Progenitor cell of endocrine pancreas (in vitro differentiated cells): ENCODE measurements at places on chromosomes 16 and 17.

GRCh38 chr17:3574231-3574630, 16.6 kb upstream of the TRPV3 start:
- DNase-seq: no peak

GRCh38 chr17:64412944-64413381, 22.3 kb upstream of the PECAM1 start:
- DNase-seq: no peak

- no peak for DNase-seq
Measured at GRCh38 chr17:31462261-31462660, 70.8 kb downstream of the RAB11FIP4 start.

DNA sequence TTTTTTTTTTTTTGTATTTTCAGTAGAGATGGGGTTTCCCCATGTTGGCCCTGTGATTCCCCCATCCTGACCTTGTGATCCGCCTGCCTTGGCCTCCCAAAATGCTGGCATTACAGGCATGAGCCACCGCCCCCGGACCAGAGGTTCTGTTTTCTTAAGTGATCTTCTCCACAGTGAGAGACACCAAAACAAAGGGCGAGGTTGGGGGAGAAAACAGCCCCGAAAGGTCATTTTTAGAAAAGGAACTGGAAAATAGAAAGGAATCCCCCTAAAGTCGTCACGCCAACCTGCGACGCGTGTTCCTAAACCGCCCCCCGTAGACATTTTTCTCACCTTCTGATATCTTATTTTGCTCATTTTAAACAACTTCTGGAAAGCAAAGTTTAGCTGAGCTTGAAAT, 6.1 kb upstream of the AXIN2 start:
- no peak for DNase-seq

- no peak for DNase-seq
Measured at GRCh38 chr16:46859719-46860152, 24.4 kb upstream of the GPT2 start.

GRCh38 chr17:47265983-47266541, 12.4 kb downstream of the ITGB3 start:
- DNase-seq: no peak

GRCh38 chr17:57257895-57258851, 1.9 kb downstream of the MSI2 start:
- no peak for DNase-seq

- peak; percentile 78 for DNase-seq
Measured at GRCh38 chr17:1186923-1187771, 7.4 kb upstream of the ABR start.

DNA sequence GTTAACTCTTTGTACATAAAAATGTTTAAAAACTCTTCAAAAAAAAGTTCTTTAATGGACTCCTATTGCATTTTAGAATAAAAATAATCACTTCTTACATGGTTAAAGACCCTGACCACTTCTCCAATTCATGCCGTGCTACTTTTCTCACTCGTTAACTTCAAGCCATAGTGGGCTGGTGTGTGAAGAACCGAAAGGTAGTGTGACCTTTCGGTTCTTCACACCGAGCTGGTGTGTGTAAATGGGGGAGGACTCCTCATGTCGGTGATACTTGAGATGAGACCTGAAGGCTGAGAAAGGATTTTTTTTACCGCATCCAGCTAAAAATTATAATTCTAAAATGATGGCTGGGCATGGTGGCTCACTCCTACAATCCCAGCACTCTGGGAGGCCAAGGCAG, 22.1 kb downstream of the RFFL start:
- no peak for DNase-seq

GRCh38 chr16:88289968-88290401, 92.8 kb upstream of the ZNF469 start:
- no peak for DNase-seq

DNA sequence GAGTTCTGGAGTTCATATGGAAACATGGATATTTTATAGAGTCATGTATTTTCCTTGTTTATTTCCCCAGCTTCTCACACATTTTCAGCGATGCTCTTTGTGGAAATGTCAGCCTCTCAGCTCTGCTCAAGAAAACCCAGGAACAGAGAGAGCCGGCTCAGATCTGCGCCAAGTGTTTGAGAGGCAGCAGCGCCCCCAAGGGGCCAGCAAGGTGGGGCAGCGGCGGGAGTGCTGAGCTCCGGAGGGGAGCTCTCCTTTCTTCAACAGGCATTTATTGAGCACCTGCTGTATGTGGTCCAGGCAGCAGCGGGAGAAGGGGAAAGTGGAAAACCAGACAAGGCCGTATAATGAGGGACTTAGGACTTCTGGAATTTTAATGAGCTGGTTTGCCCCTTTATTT, 421.1 kb upstream of the C16orf82 start:
- DNase-seq: peak; percentile 34

GRCh38 chr16:48180868-48181480, 25.2 kb upstream of the ABCC12 start:
- DNase-seq: no peak

GRCh38 chr16:64950262-64950661, 171.6 kb downstream of the CDH11 start:
- DNase-seq: no peak

DNA sequence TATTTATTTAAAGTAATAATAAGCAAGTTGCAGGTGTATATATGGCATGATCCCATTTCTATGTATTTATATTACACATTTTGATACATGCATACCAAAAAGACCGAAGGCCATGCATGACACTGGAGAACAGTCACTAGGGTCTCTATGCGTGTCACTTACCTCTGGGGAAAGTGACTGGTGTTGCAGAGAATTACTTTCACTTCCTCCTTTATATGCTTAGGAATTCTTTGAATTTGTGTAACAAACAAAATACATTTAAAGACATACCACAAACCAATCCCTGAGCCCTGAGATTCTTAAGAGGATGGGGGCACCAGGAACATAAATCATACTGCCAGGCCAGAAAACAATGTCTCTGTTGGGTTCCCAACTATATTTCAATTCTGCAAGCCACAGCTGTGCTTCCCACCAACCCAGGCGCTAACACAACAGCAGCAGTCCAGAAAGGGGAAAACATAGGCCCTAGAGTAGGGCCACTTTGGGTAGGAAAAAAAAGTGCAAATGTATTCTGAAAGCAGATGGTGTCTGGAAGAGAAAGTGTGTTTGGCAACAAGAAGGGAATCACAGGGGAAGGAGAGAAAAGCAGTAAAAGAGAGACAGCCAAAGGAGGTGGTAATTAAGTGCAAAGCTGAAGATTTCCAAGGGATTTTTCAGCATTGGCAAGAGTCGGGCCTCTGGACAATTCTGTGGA, 24.5 kb upstream of the HYDIN start:
- no peak for DNase-seq

- no peak for DNase-seq
Measured at GRCh38 chr17:51765282-51766135, 393.0 kb downstream of the CA10 start.

GRCh38 chr16:11249233-11250061, 6.6 kb downstream of the SOCS1 start:
- no peak for DNase-seq

DNA sequence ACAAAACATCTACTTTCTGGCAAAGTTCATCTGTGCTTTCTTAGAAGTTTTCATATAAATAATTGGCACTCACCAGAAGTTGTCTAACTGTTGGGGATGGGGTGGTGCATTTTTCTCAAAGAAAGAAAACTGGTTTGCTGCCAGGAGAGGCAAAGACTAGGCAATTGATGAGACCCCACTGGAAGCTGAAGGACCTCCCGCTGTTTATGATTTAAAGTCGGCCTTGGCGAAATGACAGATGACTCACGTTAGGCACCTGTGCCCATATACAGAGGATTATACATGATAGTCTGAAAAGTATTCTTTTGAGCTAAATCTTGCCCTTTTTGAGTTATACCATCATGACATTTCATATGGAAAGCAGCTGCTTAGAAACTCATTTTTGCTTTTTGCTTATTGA, 193.0 kb upstream of the ZFHX3 start:
- DNase-seq: no peak
